ENCODE measurements at places on chromosomes 5 and 9.

DNA sequence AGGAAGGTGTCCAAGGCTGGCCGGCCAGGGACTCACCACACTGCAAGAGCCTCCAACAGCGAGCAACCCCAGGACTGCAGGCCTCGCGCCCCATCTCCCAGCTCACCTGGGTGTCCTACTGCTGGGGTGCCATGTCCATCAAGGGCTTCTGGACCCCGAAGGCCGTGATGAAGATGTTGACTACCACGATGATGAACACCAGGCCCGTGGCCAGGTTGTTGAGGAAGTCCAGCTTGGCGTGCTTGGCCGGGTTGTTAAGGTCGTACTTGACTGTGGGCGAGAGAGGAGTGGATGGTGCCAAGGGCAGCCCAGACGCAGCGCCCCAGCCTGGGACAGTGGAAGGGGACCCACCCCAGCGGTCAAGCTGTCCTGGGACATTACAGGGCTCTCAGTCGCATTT, 9.3 kb downstream of the NINJ1 start:
- DNase-seq = no peak

- no peak for DNase-seq
Observed at GRCh38 chr9:11821306-11821975, 871.7 kb upstream of the TYRP1 start.

GRCh38 chr5:125245216-125245615, 498.8 kb upstream of the ZNF608 start:
- no peak for DNase-seq

DNA sequence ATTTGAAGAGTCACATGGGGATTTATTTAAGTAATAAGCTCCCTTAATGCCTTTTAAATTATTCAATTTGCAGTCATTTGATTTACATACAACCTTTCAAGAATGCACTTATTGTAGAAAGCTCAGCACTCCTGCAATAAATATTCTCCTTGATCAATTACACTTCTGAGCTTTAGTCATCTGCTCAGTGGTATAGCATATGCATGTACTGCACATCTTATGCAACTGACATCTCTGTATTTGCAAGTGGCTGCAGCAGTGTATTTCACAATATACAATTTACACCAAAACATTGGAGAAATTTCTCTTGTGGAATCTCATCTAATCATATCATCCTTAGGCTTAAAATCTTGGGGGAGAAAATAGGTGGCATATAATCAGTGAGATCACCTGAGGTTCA, 325.7 kb downstream of the SLF1 start:
- no peak for DNase-seq

DNA sequence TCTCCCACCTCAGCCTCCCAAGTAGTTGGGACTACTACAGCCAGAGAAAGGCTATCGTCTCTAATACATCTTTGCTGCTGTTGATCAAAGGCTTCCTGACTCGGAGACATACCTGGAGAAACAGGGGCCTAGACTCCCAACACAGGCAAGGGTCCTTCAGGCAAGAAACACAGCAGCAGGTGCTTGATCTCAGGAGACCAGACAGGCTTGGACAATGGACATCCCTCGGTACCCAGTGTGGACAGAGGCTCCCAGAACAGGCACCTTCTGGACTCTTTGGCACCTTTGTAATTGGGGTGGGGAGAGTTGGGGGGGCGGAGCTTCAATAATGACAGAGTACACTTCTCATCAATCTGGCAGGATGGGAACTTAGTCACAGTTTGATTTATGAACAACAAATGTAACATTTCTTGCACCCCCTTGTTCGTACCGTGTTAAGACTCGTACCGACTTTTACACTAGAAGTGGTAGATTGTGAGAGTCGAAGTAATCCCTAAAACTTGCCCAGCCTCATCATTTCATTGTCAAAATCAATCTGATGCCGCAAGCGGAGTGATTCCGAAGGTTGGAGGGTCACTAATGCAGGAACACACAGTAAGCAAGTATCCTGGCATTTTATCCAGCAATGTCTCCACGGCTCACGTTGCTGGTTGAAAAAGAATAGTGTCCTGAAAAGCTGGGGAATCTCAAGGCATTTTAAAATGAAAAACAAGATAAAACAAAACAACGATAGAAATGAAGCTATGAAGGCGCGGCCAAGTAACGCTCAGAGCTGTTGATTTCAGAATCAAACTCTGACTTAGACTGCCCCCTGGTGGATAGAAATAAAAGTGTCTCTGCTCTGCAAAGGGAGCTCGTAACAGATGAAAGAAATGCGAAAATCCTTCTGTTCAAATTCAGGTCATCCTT, 46.4 kb upstream of the STK32A start:
- no peak for DNase-seq

- no peak for DNase-seq
Observed at GRCh38 chr5:62093976-62094375, 212.0 kb upstream of the KIF2A start.

- DNase-seq = no peak
Observed at GRCh38 chr5:56612759-56613158, 202.6 kb upstream of the MAP3K1 start.

- DNase-seq = peak; percentile 78
Observed at GRCh38 chr5:179405426-179406030, 60.3 kb upstream of the ADAMTS2 start.

DNA sequence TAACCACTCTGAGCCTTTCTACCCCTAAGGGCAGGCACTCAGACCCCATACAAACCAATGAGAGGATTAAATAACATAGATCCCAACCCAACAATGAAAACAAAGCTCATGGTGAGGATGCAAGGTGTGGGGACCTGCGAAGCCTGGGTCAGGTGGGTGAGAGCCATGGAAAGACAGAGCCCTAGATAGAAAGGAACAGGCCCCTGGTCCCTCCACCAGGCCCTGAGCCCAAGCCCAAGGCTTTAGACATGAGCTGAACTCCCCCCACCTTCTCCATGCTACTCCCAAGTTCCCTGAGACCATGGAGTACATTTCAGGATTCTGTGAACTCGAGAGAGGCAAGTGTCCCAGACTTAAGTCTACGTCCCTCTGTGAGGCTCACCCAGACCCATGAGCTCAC, 106.5 kb downstream of the SAXO1 start:
- DNase-seq = no peak
